ENCODE measurements at places on chromosomes 6 and 20. TPM values are rescaled to one million over a fixed set of nuclear protein-coding genes. Genes with fewer than 3 reads are reported as not detected.
A peak's percentile ranks its signal among the peaks of the same experiment; 100 is the strongest.

DNA sequence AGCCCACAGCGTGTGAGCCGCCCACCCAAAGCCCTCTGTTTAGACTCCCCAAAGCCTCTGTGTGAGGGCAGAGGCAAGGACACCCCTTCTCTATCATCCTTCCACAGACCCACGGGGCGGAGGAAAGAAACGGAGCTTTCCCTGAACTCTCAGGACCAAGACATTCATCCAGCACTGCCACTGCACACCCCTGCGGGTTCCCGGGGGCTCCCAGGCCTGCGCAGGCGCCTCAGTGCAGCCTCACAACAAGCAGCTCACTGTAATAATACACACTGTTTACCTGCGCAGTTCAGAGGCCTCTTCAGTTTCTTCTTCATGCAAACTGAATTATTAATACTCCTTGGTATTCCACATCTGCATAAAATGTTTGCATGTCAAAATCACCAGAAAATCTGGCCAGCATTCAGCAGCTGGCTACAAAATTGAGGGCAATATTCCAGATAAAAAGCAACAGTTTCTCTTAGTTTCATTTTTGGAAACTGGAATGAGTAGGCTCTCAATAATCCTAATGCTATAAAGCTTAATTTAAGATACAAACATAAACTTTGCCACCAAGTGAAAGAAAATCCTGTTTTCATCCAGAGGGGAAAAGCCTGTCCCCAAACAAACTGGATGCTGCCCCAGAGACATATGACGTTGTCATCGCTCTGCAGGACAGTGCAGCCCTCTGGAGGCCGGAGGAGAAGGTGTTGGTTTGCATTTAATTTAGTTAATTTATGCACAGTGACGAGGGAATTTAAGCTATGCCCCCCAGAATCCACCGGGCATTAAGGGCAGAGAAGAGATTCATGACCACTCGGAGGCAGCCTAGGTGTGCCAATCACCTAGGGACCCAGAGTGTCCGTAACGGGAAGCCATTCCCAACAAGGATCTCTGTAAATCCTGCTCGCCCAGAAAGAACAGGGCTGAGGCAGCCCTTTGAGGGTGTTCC, 45.3 kb downstream of the NINL start:
- H3K36me3 ChIP-seq, result no peaks in the 10 kb centered on the region
- no peak overlapping the region for H3K4me3 ChIP-seq
- no peaks in the 10 kb centered on the region for H3K4me1 ChIP-seq

- no peaks in the 10 kb centered on the region for H3K4me1 ChIP-seq
- no peak overlapping the region for H3K4me3 ChIP-seq
- no peak for DNase-seq
- no peaks in the 10 kb centered on the region for H3K36me3 ChIP-seq
- H3K27ac ChIP-seq, result no peak overlapping the region
- H3K27me3 ChIP-seq, result no peaks in the 10 kb centered on the region
Observed at GRCh38 chr20:12815778-12816408, 192.9 kb upstream of the SPTLC3 start.

DNA sequence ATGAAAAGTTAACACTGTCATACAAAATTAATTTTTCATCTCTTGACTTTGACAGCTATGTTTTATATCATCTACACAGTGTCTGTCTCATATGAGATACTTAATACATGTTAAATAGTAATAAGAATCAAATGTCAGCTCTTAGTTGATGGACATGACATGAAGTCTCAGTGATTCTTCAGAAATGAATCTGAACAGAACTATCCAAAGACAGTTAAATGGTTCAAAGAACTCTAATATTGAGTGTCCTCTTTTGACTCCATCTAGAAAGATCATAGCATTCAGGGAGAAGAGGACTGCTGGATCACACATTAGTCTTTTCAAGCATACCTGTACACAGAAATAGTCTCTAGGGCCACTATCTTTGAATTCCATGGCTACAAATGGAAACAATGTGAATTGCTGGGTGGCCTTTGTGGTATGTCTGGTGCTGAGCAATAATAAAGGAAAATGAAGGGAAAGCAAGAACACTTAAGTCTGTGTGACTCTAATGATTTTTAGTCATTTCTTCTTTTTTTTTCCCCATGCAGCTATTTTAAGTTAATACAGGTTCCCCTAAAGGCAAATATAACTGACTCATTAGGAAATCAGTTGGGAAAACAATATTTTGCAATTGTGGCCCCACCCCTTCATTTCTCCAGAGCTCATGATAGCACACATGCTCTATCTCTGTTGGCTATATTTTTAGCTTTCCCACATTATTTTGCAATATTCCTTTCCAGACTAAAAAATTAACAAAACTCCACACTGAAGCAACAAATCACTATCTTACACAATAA, 367.5 kb downstream of the GRIK2 start:
- DNase-seq, result no peak
- no peaks in the 10 kb centered on the region for H3K4me1 ChIP-seq
- H3K4me3 ChIP-seq, result no peak overlapping the region
- H3K27ac ChIP-seq, result no peak overlapping the region
- H3K36me3 ChIP-seq, result no peaks in the 10 kb centered on the region

LY6G6C gene
- total RNA-seq, result not detected

RIPOR2 gene
- total RNA-seq, result 129 TPM

DNA sequence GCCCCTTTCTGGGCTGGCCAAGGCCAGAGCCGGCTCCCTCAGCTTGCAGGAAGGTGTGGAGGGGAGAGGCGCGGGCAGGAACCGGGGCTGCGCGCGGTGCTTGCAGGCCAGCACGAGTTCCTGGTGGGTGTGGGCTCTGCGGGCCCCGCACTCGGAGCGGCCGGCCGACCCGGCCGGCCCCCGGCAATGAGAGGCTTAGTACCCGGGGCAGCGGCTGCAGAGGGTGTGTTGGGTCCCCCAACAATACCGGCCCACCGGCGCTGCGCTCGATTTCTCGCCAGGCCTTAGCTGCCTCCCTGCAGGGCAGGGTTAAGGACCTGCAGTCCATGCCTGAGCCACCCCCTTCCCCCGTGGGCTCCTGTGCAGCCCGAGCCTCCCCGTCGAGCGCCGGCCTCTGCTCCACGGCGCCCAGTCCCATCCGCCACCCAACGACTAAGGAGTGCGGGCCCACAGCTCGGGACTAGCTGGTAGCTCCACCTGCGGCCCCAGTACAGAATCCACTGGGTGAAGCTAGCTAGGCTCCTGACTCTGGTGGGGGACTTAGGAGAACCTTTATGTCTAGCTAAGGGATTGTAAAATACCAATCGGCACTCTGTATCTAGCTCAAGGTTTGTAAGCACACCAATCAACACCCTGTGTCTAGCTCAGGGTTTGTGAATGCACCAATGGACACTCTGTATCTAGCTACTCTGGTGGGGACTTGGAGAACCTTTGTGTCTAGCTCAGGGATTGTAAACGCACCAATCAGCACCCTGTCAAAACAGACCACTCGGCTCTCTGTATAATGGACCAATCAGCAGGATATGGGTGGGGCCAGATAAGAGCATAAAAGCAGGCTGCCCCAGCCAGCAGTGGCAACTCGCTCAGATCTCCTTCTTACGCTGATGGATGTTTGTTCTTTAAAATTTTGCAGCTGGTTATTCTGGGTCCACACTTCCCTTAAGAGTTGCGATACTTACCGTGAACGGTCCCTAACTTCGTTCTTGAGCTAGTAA, 167.4 kb upstream of the RREB1 start:
- H3K27me3 ChIP-seq, result no peaks in the 10 kb centered on the region
- no peak for DNase-seq
- no peak overlapping the region for H3K27ac ChIP-seq
- H3K4me3 ChIP-seq, result no peak overlapping the region
- H3K36me3 ChIP-seq, result no peaks in the 10 kb centered on the region

DNA sequence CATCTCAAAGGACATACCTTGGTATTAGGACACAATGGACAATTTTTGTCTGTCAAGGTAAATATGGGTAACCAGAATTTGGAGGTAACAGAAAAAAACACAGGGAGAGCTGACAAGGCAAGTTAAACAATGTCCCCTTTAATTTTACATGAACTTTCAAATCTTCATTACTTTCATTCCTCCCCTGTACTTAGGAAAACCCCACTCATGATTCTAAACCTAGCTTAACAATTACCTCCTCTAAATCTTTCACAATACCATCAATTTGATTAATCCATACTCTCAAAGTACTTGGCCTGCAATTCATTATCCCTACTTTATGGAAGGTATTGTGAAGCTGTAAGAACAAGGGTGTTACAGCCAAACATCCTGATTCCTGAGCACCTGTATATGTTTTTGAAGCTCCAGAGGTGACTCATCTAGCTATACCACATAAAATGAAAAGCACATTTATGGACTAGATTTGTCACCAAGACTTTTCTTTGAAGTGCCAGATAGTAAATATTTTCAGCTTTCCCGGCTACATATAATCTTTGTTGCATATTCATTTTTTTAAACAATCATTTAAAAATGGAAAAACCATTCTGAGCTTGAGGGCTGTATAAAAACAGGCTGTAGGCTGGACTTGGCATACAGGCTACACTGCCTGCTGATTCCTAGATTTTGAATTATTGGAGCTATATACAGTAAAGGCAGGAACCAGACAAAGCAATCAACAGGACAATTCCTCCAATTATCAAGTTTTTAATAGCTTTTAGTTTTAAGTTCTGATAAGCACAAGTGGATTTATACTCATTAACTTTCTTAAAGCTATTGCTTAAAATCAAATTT, 22.9 kb downstream of the DEK start:
- H3K4me1 ChIP-seq, result peaks cover 14% of the 10 kb centered on the region
- no peaks in the 10 kb centered on the region for H3K27me3 ChIP-seq
- DNase-seq, result no peak
- H3K4me3 ChIP-seq, result no peak overlapping the region
- peak overlapping the region; percentile 4 for H3K27ac ChIP-seq

- no peaks in the 10 kb centered on the region for H3K27me3 ChIP-seq
- H3K36me3 ChIP-seq, result no peaks in the 10 kb centered on the region
- H3K4me3 ChIP-seq, result no peak overlapping the region
- no peak for DNase-seq
- no peaks in the 10 kb centered on the region for H3K4me1 ChIP-seq
Observed at GRCh38 chr20:33237989-33238388, 2.2 kb downstream of the BPIFA1 start.

SUMO4 gene
- 8.7 TPM for total RNA-seq

CTCFL gene
- total RNA-seq, result not detected

CNKSR3 gene
- total RNA-seq, result not detected

HUS1B gene
- 2.2 TPM for total RNA-seq

DNA sequence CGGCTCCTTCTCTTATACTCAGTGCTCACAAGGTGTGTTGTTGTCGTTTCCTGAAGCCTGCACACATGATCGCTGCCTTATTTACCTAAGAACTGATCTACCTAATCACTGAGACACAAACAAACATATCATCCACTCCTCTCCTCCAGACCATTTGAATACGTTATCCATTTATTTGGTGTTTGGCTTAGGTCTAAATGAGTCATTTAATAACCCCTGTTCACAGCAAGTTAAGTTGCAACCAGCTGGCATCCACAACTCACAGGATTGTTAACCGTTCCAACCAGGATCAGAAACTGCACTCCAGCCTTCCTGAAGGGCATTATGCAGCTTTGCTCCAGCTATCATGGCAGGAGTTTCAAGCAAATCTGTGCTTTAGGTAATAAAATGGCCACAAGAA, 511.1 kb upstream of the MAP3K7 start:
- no peak for DNase-seq
- H3K27ac ChIP-seq, result no peak overlapping the region
- no peak overlapping the region for H3K4me3 ChIP-seq
- H3K36me3 ChIP-seq, result no peaks in the 10 kb centered on the region
- no peaks in the 10 kb centered on the region for H3K27me3 ChIP-seq

APCDD1L gene
- not detected for total RNA-seq

EPHA7 gene
- total RNA-seq, result not detected

- no peak overlapping the region for H3K4me3 ChIP-seq
- peaks cover 5% of the 10 kb centered on the region for H3K27me3 ChIP-seq
Observed at GRCh38 chr20:63121749-63122405, 94.1 kb downstream of the YTHDF1 start.

DNA sequence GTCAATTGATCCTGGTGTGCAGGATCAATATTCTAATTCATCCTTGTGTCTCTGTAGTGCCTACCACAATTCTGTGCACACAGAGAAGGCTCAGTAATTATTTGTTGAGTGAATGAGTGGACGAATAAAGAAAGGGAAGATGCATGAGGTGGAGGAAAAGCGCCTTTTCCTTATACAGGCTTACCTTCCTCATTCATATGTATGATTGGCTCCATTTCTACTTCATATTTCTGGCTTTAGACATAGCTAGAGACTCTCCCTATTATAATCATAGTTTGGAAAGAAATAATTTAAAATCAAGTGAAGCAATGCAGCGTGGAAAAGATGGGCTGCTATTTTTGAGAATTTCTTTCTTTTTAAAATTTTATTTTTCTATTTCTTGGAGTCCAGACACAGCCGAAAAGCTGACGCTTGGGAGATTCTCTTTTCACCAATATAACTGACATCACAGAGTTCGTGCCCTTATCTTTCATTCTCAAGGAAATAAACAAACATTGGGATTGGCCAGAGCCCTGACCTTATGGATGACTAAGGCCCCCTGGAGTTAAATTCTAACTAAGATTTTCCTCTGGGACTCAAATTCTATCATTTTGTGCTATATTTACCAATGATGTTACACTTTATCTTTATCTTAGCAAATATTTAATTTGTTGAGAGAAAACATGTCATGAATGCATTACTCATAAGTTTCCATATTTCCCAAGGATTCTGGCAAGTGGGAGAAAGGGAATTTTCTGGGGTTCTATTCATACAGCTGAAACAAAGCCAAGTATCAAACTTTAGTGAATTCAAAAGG, 48.1 kb downstream of the PRL start:
- no peak overlapping the region for H3K27ac ChIP-seq
- no peaks in the 10 kb centered on the region for H3K36me3 ChIP-seq
- no peak for DNase-seq
- no peak overlapping the region for H3K4me3 ChIP-seq

GRCh38 chr6:6277413-6277812, 43.0 kb downstream of the F13A1 start:
- no peak overlapping the region for H3K27ac ChIP-seq
- peaks cover 8% of the 10 kb centered on the region for H3K27me3 ChIP-seq
- no peak for DNase-seq
- no peaks in the 10 kb centered on the region for H3K36me3 ChIP-seq

- H3K27me3 ChIP-seq, result no peaks in the 10 kb centered on the region
- H3K36me3 ChIP-seq, result peaks cover 44% of the 10 kb centered on the region
- H3K4me3 ChIP-seq, result no peak overlapping the region
- no peak overlapping the region for H3K27ac ChIP-seq
- H3K4me1 ChIP-seq, result no peaks in the 10 kb centered on the region
Observed at GRCh38 chr20:2859330-2860121, 13.8 kb upstream of the PTPRA start.

FAXC gene
- not detected for total RNA-seq

- no peak overlapping the region for H3K4me3 ChIP-seq
- no peaks in the 10 kb centered on the region for H3K36me3 ChIP-seq
- DNase-seq, result no peak
- H3K27me3 ChIP-seq, result no peaks in the 10 kb centered on the region
- no peak overlapping the region for H3K27ac ChIP-seq
Observed at GRCh38 chr6:152957796-152958195, 25.0 kb downstream of the FBXO5 start.

- no peaks in the 10 kb centered on the region for H3K27me3 ChIP-seq
- no peak for DNase-seq
- no peaks in the 10 kb centered on the region for H3K36me3 ChIP-seq
- H3K4me1 ChIP-seq, result no peaks in the 10 kb centered on the region
- H3K4me3 ChIP-seq, result no peak overlapping the region
- no peak overlapping the region for H3K27ac ChIP-seq
Observed at GRCh38 chr20:13877793-13878192, 93.0 kb downstream of the NDUFAF5 start.

ECT2L gene
- total RNA-seq, result not detected

- no peak for DNase-seq
- no peaks in the 10 kb centered on the region for H3K4me1 ChIP-seq
- no peaks in the 10 kb centered on the region for H3K36me3 ChIP-seq
- H3K4me3 ChIP-seq, result no peak overlapping the region
- H3K27ac ChIP-seq, result no peak overlapping the region
Observed at GRCh38 chr6:157658301-157658700, 164.7 kb upstream of the SNX9 start.

Data from CD4-positive, alpha-beta T cell (primary cell).